ENCODE measurements at places on chromosomes 6 and 20.

DNA sequence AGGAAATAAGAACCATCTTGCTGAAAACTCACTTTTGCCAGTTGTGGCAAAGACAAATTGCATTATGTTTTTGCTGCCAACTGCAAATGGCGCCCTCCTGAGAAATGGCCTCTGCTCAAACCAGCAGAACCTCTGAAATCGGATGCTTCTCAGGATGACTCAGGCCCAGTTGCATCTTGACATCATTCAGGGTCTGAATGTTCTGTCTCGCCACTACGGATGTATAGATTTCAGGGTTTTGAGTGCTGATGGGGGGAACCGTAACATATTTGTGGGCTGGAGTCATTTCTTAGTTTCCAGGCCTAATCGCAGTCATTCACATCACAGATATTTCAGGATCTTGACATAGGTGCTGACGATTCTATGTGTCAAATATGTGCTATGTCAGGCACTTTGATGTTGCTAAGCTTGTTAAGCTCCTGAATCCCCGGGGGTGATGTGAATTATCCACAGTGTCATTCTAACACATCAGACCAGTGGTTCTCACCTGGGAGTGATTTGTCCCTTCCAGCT, 207.1 kb downstream of the NFATC2 start:
- no peak for DNase-seq

- DNase-seq = no peak
Measured at GRCh38 chr6:80488190-80488589, 381.7 kb downstream of the BCKDHB start.

DNA sequence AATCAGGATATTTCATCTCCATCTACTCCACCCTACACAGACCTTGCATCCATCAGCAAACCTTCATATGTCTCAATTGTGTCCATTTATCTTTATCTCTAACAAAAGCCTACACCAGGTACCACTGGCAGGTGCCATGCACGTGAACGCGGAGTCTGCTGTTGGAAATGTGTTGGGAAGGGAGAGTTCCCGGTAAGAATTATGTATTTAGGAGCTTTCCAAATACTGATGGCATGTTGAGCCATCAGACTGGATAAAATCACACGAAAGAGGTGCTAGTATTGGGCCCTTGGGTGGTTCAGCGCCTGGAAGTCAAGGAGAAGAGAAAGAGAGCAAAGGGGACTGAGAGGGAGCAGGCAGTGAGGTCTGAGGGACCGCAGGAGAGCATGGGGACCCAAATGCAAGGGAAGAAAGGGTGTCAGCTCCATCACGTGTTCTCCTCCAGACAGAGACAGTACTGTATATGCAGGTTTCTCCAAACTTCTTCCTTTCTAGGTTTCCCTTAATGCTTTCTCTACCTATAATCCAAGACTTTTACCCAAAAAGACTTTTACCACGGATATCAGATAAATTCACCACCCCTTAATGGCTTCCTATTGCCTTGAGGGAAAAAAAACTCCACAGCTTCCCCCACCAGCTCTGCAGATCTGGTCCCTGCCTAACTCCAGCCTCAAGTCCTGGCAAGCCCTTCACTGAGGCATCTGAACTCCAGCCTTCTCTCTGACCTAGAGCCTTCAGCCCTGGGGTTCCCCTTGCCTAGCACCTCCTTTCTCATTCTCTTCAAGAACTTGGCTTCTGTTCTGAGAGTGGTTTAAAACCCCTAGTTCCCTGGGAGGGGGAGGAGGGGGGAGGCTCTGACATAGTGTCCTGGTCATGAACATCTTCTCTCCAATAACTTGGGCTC, 4.8 kb upstream of the ZNF217 start:
- no peak for DNase-seq

- no peak for DNase-seq
Measured at GRCh38 chr6:2959909-2960719, 11.3 kb downstream of the SERPINB6 start.

- DNase-seq = no peak
Measured at GRCh38 chr6:2862712-2863181, 21.1 kb upstream of the SERPINB1 start.

GRCh38 chr20:16013631-16014030, 559.6 kb downstream of the KIF16B start:
- DNase-seq = no peak

- DNase-seq = no peak
Measured at GRCh38 chr6:24931296-24931695, 4.5 kb downstream of the RIPOR2 start.

DNA sequence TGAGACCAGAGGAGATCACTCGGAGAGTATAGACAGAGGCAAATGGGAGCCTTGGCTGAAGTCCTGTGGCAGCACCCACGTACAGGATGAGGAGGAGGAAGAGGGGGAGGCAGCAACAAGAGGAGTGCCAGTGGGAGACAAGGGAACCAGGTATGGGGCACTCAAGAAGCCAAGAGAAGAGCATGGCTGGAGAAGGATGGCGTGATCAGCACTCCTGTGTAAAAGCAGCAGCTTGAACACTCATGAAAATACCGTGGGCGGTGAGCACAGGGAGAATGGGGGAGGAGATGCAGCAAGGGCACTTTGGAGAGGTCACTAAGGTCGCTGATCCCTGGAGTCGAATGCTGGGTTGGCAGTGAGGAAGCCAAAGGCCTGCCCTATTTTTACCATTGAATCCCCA, 51.2 kb upstream of the PRND start:
- no peak for DNase-seq

DNA sequence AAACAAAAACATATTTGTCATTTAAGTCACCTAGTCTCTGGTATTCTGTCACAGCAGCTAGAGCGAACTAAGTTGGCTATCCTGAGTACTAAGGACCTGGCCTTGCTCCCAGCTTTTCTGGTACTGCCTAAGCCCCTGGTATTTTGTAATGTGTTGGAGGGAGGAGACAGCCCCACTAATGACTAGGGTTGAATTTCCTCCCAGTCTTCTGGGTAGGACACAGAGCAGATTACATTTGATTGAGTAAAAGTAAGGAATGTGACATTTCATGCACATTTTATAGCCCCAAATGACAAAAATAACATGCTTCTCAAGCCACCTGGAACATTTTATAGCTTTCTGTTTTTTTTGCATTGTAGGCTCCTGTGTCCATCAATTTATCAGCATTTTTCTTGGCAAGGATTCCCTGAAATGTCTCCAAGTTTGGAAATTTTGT, 47.9 kb upstream of the DDR1 start:
- DNase-seq = no peak

DNA sequence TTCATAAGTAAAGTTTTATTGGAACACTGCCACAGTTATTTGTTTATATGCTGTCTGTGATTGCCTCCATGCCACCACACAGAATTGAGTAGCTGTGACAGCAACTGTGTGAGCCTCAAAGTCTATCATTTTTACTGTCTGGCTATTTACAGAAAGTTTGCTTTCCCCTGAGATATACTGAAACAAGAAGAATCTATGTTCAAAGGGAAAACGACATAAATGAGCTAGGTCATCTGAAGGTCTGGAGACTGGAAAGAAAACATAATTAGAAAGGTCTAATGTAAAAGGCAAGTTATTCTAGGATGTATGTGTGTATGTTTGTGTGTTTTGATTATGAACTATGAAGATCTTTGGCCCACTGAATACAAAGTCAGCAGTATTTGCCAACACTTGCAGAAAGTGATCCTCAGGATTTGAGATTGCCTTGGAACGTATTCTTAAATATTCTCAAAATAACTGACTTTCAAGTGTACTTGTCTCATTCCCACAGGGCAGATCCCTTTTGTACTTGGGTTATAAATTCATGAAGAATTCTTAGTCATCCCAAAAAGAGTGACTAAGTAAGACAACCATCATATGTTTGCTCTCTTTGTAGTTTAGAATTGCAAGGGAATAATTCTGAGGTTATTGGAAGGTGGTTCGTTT, 677.7 kb downstream of the DOK5 start:
- no peak for DNase-seq

DNA sequence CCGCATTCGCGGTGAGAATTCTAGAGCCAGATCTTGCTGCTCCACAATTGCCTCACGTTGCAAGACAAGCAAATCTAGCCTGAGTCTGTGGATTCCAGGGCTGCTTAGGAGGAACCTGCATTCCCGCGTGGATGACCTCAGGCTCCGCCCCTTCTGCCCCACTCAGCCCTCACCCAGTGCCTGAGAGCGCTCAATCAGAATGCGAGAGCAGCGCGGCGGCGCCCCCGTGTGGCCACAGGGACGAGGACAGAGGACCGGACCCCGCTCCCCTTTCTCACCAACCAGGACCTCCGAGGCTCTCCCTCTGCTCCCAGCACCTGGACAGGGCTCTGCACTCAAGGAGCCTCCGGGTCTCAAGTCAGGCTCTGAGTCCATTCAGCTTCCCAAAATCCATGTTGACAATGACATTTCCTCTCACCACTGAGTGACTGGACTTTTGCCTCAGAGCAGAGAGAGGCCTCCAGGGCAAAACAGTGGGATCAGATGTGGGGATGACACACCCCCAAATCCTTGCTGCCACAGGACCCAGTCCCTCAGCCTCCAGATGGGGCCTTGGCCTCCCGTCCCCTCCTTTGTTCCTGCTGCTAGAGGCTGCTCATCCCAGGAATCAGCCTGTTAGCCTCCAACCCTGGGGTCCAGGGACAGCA, 52.0 kb downstream of the RPP21 start:
- peak; percentile 89 for DNase-seq

GRCh38 chr6:16318538-16318937, 80.2 kb downstream of the GMPR start:
- peak; percentile 27 for DNase-seq

- no peak for DNase-seq
Measured at GRCh38 chr6:32763421-32763820, at the start of gene HLA-DQB2. Gene HLA-DQB2, minus strand, starts transcription at chr6:32763532. Its CDS starts 62 bp downstream, at chr6:32763470.

DNA sequence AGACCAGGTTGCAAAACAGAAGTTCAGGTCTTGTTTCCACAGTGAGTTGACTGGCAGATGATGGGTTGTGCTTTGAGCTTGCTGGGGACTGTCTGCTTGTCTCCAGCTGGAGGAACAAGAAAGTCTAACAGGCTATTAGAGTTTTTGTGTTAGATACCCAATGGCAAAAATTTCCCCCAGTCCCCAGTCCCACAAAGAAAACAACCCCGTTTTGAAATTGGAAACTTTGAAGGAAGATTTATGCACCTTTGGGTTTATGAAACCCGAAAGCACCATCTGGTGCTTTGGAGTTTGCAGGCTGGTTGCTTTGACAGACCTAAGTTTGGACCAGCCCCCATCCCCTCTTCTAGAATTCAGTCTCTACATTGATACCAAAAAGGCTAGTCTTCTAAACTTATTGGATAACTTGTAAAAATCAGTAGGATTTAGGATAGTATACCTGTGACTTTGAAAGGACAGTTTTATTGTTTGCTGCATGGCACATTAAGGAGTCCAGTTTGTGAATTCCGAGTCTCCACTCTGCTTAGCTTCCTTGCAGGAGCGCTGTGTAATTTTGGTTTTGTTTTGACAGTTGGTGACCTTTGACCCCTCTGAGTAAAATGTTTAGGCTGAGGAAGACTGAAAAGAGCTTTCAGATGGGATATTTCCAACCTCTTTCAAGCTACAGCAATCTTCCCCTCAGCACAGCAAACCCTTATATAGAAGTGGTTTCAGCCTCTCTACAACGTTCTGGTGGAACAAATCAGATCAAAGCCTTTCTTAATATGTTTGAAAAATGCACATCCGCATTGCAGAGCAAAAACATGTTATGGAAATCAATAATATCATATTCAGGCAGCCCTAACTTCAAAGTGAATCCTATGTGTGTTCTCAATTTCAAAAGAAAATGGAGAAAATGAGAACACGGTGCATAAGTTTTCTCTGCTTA, 25.5 kb upstream of the PRL start:
- no peak for DNase-seq

DNA sequence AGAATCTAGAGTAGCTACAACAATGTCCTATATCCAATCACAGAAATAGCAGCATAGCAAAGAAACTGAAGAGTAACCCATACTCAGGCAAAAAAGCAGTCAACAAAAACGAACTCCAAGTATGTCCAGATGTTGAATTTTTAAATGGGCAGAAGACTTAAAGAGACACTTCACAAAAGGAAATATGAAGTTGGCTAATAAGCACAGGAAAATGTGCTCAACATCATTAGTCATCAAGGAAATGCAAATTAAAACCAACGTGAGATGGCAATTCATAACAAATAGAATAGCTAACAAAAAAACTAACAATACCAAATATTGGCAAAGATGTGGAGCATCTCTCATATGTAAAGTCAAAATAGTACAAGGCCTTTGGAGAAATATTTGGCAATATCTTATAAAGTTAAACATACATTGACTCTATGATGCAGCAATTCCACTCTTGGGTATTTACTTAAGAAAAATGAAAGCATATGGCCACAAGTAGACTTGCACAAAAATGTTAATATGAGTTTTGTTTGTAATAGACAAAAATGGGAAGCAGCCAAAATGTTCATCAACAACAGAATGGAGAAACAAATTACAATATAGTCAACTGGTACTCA, 37.7 kb downstream of the FRK start:
- no peak for DNase-seq

DNA sequence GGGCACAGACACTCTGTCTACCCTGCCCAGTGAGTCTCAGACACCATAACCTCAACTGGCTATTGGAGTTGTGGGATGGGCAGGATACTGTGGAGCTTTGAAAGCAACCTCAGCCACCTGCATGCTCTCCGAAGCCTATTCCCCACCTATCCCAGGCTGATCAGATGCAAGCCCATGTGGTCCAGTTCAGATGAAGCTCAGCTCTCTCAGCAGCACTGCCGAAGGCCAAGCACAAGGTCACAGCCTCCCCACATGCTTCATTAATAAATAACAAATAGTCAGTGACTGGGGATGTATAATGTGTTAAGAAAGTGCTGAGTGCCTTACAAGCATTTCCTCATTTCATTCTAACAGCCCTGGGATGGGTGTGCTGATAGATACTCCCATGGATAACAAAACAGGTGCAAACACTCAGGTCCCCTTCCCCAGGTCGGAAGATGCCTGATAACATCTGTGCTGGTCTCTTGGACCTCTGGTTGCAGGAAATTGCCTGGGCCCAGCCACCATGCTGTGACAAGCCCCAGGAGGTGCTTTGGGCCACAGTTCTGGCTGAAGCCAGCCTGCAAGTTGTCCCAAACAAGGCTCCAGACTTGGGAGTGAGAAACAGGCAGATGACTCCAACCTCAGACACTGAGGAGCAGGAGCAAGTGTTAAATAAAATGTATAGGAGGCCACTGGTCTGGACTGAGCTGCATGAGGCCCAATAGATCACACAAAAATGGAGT, 3.7 kb downstream of the ACSS1 start:
- no peak for DNase-seq

DNA sequence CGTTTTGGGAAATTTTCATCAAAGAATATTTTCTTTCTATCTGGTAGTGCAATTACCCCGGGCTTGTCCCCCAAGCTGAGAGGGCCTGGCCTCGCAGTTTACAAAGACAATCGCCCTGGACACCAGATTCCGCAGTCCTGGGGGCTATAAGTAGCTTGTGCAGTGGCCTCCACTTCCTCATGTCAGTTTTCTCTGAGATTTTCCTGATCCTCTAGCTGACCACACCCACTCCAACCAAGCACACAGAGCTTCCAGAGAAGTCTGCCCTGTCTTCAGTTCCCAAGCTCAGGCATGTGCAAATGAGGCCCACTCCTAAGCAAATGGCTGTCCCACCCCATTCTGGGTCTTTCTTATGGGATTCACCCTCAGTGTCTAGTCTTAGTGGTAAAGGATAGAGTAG, 245.3 kb downstream of the MAFB start:
- no peak for DNase-seq

- DNase-seq = no peak
Measured at GRCh38 chr20:57126481-57127092, 139.9 kb downstream of the BMP7 start.

Data from stimulated activated CD4-positive, alpha-beta T cell treated with anti-CD3 and anti-CD28 coated beads, Interleukin-4, amount 100 ng/mL, for 1 hour (primary cell).